SJSA1 (cell line): ENCODE measurements at places on chromosomes 16 and 17.

GRCh38 chr16:2029350-2029749, 2.6 kb downstream of the NHERF2 start:
- no peak overlapping the region for H3K4me3 ChIP-seq
- H3K27me3 ChIP-seq = no peaks in the 10 kb centered on the region
- H3K27ac ChIP-seq = no peak overlapping the region
- DNase-seq = no peak
- peaks cover 37% of the 10 kb centered on the region for H3K4me1 ChIP-seq

DNA sequence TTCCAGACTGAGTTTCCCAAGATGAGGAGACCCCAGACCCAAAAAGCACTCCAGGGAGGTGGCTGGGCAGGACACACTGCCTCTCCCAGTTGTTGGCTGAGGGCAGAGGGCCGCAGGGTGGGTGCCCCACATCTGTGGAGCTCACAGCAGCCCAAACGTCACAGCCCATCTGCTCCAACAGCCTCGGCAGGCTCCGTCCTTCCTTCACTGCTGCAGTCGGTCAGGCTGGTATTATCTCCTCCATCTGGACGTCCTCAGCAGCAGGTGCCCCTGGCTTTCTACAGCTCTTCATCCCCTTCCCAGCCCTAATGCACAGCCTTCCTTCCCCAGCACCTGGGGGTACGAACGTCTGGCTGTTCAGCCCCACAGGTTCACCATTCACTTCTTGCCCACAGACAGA, 55.2 kb downstream of the PRMT7 start:
- no peaks in the 10 kb centered on the region for H3K4me1 ChIP-seq
- no peaks in the 10 kb centered on the region for H3K27me3 ChIP-seq
- no peak overlapping the region for H3K27ac ChIP-seq
- no peak for DNase-seq
- no peaks in the 10 kb centered on the region for H3K36me3 ChIP-seq
- H3K4me3 ChIP-seq = no peak overlapping the region

- no peaks in the 10 kb centered on the region for H3K36me3 ChIP-seq
- no peaks in the 10 kb centered on the region for H3K4me1 ChIP-seq
- H3K4me3 ChIP-seq = no peak overlapping the region
- no peak overlapping the region for H3K27ac ChIP-seq
- DNase-seq = no peak
Observed at GRCh38 chr17:47704116-47704515, 10.2 kb downstream of the TBKBP1 start.

DNA sequence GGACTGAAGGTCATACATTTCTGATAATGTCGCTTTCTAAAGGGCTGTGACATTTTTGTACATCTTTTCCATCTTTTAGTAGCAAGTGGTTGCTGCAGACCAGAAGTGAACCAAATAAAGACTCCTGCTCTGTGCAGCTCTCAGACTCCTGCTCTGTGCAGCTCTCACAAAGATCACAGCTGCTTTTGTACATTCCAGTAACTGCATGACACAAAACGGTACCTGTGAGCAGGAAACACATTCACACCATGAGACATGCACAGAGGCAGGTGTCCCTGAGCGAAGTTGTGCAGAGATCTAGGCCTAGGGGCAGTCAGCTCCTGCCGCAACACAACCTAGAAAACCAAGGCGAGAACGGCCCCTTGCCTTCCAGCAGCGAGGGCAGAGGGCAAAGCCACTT, 67.5 kb downstream of the KLHDC4 start:
- H3K36me3 ChIP-seq = peaks cover 21% of the 10 kb centered on the region
- H3K27me3 ChIP-seq = no peaks in the 10 kb centered on the region
- DNase-seq = no peak
- no peak overlapping the region for H3K4me3 ChIP-seq
- no peaks in the 10 kb centered on the region for H3K4me1 ChIP-seq

DNA sequence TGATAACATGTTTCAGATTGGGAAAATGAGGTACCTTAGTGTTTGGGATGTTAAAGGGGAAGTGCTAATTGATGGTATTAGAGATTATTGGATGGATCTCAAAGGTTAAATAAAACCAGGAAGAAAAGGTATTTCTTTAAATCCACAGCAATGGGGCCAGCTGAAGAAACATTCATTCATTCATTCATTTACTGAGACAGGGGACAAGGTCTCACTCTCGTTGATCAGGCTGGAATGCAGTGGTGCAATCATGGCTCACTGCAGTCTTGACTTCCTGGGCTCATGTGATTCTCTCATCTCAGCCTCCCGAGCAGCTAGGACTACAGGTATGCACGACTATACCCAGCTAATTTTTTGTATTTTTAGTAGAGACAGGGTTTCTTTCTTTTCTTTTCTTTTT, 19.8 kb downstream of the EARS2 start:
- no peaks in the 10 kb centered on the region for H3K27me3 ChIP-seq
- peaks cover 13% of the 10 kb centered on the region for H3K4me1 ChIP-seq
- no peak overlapping the region for H3K4me3 ChIP-seq
- H3K36me3 ChIP-seq = peaks cover 71% of the 10 kb centered on the region
- H3K27ac ChIP-seq = no peak overlapping the region
- DNase-seq = no peak

DNA sequence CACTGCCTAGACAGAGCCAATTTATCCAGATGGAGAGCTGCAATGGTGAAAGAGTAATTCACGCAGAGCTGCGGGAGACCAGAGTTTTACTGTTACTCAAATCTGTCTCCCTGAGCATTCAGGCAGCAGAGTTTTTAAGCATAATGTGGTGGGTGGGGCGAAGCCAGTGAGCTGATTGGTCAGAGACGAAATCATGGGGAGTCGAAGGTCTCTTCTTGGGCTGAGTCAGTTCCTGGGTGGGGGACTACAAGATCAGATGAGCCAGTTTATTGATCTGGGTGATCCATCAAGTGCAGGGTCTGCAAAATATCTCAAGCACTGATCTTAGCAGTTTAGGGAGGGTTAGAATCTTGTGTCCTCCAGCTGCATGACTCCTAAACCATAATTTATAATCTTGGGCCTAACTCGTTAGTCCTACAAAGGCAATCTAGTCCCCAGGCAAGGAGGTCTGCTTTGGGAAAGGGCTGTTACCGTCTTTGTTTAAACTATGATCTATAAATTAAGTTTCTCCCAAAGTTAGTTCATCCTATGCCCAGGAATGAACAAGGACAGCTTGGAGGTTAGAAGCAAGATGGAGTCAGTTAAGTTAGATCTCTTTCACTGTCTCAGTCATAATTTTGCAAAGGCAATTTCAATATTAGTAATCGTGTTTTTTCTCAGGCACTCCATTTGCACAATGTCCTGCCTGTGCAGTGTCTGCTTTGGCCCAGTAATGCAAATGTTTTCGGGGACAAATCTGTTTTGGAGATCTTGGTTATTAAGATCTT, 27.0 kb downstream of the PIGL start:
- H3K27ac ChIP-seq = no peak overlapping the region
- no peaks in the 10 kb centered on the region for H3K36me3 ChIP-seq
- H3K27me3 ChIP-seq = no peaks in the 10 kb centered on the region
- no peak for DNase-seq
- H3K4me3 ChIP-seq = no peak overlapping the region

DNA sequence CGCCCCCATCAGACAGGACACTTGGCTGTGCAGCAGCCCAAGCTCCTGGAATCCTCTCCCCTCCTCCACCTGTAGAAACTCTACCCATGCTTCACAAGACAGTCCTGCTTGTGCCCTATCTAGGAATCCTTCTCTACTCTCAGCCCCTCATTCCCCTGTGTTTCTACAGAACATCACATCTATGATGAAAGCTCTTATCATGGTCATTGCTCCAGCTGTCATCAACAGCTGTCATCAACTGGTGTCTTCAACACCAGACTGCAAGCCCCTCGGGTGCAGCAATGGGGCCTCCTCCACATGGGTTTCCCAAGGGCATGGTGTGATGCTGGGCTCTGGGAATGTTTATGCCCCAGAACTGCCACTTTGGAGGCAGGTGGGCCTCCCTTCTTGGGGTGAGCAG, 21.1 kb upstream of the CDRT4 start:
- H3K4me1 ChIP-seq = peaks cover 18% of the 10 kb centered on the region
- H3K27ac ChIP-seq = no peak overlapping the region
- no peak for DNase-seq
- no peaks in the 10 kb centered on the region for H3K36me3 ChIP-seq
- H3K4me3 ChIP-seq = no peak overlapping the region

- DNase-seq = no peak
- H3K4me3 ChIP-seq = no peak overlapping the region
- H3K27me3 ChIP-seq = no peaks in the 10 kb centered on the region
- H3K27ac ChIP-seq = no peak overlapping the region
Observed at GRCh38 chr16:71537643-71538042, 11.4 kb downstream of the CHST4 start.
